ENCODE measurements at places on chromosomes 12 and 14. TPM values are rescaled to one million over a fixed set of nuclear protein-coding genes. Genes with fewer than 3 reads are reported as not detected.

The SYNE2 gene
- total RNA-seq, result 39.4 TPM

The PTGER2 gene
- 0.32 TPM for total RNA-seq

The MLH3 gene
- total RNA-seq, result 19.9 TPM

The SMOC1 gene
- 0.29 TPM for total RNA-seq

The CMA1 gene
- 5.6 TPM for total RNA-seq

The CCDC196 gene
- 0.37 TPM for total RNA-seq

The CCDC197 gene
- not detected for total RNA-seq

The PCED1B gene
- 0.05 TPM for total RNA-seq

The GYS2 gene
- total RNA-seq, result not detected

The SCN8A gene
- 35.3 TPM for total RNA-seq

The CCT2 gene
- 249 TPM for total RNA-seq

The LMO3 gene
- 8.4 TPM for total RNA-seq

The HRK gene
- total RNA-seq, result 5.2 TPM

The TRIM9 gene
- total RNA-seq, result 8.8 TPM

The SLC11A2 gene
- 31.8 TPM for total RNA-seq

The MUCL1 gene
- total RNA-seq, result not detected

The GTF2H3 gene
- 25.1 TPM for total RNA-seq

The PEX5 gene
- 30.5 TPM for total RNA-seq

The SLC25A47 gene
- 0.27 TPM for total RNA-seq

The SSTR1 gene
- total RNA-seq, result 0.40 TPM

The MYH6 gene
- 0.10 TPM for total RNA-seq

The TCL1B gene
- 0.56 TPM for total RNA-seq

The EML1 gene
- total RNA-seq, result 21.5 TPM
